ENCODE measurements at places on chromosomes 2 and 18.

DNA sequence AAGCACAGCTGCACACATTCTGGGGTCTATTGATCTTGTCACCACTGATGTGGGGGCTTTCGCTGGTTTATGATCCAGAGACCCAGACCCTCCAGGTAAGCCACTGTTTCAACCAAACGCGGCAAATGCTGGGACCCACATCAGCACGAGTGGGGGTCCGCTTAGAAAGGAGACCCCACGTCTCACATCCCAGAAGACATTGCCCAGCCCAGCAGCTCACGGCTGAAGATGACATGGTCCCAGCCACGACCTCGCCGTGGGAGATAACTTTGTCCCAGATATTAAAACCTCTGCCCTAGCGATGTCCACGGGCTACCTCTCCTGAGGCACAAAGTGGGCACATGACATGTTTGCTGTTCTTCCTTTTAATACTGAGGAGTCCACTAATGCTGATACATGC lies 43.8 kb downstream of the LONRF2 start:
- no peak for DNase-seq

DNA sequence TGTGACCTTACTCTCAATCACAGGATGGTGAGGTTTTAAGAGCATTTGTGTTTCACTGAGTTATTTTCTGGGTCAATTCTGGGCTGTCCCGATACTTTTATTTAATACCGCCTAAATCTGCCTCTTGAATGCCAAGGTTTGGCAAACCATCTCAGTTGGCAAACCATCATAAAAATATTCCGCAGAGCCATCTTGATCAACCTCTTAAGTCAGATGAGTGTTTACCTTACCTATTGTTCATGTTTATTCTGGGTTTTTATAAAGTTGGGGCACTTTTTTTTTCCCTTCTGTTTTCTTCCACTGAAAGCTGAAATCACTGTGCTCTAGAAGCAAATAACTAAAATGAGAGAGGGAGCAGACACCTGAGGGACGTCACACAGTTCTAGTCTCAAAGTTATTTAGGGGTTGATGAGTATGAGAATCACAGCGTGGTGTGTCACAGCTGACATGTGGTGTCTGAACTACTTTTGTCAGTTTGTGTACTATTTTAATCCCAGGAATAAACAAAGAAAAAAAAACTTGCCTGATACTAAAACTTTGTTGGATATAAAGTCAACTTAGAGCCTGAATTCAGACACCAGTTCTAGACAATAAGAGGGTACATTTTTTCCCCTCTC lies 48.6 kb downstream of the ETAA1 start:
- DNase-seq: no peak

DNA sequence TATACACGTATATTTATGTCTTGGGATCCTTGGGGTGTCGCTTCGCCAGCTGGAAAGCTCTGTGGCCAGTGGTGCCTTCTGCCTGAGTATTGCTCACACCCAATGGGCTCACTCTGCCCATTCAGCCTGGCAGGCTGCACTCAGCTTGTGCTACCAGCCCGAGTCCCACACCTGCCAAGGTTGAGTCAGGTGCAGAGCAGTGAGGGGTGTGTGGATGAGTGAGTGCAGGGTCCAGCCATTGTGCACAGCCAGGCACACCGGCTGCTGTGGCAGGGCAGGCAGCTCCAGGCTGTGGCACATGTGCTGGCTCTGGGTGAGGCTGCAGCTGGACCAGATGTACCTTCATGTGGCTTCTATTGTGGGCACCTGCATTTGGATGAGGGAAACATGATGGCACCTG lies 496.9 kb upstream of the LINC00305 start:
- DNase-seq: no peak

DNA sequence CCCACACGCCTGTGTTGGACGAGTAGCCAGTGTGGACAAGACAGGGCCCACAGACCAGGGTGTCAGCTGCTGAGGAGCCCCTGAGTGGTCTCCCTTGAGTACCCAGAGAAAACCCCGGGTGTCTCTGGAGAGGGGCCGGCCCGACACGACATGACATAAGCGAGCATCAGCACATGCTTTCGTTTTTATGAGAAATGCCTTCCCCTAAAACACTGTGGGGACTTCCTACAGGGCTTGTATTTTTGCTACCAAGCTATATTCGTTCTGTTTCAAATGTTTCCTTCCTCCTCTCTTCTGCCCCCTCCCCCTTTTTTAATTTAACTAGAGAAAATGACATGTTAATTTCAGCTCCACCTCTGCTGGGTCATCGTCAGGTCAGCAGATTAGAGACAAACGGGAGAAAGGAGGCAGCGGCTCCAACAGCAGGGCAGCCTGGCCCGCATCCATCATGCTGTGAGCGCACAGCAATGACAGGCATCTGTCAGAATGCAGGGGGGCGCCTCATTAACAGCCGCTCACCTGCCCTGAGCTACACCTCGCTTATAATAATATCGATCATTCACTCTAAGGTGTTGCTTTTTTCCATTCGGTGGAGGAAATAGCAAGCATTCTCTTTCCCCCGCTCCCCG lies 286.2 kb downstream of the ZNF516 start:
- DNase-seq: no peak

DNA sequence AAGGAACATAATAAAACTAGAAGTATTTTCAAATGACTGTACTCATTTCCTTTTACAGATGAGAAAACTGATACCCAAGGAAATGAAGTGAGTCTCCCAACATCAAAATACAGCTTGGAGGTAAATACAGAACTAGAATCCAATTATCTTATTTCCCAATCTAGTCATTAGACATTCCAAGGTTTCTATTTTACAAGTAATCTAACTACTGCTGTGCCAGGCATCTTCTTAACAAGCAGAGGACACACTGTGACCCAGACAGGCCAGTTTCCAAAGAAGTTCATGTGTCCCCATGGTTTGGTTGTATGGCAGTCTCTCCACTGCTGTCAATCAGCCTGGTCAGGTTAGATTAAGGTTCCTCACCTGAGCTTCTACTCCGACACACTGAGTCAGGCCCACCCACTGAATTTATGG lies 143.5 kb downstream of the THADA start:
- DNase-seq: no peak

GRCh38 chr18:5973099-5973498 lies 77.8 kb upstream of the TMEM200C start:
- DNase-seq: no peak

DNA sequence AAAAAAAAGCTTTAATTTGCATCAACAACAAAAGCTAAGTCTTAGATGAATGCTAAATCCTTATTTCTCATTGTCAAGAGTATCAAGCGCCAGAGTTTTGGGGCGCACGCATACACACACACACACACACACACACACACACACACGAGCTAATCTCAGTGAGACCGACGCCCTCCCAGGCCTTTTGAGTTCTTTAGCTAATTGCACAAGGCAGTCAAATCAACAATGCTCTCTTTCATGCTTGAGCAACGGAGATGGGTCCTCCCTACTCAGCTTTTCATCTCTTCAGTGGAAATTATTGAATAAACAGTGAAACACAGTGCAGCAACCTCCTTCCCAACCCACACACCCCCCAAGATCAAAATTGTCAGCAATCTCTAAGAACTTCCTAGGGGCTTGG lies 19.2 kb downstream of the GKN1 start:
- no peak for DNase-seq

DNA sequence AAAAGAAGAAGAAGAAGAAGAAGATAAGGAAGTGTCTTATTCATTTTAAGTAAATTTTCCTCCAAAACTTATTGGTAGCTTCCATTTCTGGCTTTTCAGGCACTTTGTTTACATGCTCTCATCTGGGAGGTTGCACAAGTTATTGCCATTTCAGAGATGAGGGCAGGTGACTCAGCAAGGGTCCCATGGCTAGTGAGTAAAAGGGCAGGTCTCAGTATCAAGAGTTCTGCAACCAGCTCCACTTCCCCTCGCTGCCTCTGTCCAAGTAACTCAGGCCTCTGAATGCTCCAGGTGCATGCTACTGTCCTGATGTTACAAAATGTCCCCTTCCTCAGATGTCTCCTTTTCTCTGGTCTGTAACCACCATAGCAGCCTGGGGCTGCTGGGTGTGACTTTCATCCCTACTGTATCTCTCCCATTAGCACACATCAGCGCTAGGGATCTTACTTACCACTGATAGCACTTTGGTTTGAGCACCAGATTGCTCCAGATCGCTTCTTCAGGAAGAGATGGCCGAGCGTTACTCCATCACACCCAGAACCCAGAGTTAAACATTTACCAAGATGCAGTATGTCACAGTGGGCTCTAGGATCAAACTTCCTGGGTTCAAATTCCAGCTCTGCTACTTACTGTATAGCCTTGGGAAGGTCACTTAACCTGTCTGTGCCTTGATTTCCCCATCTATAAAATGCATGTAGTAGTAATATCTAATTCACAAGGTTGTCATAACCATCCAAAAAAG lies 57.4 kb upstream of the LAPTM4A start:
- DNase-seq: peak; percentile 58

GRCh38 chr2:129113776-129114175 lies 795.1 kb upstream of the HS6ST1 start:
- no peak for DNase-seq

- no peak for DNase-seq
Measured at GRCh38 chr2:234842753-234843152, 109.1 kb upstream of the SH3BP4 start.

DNA sequence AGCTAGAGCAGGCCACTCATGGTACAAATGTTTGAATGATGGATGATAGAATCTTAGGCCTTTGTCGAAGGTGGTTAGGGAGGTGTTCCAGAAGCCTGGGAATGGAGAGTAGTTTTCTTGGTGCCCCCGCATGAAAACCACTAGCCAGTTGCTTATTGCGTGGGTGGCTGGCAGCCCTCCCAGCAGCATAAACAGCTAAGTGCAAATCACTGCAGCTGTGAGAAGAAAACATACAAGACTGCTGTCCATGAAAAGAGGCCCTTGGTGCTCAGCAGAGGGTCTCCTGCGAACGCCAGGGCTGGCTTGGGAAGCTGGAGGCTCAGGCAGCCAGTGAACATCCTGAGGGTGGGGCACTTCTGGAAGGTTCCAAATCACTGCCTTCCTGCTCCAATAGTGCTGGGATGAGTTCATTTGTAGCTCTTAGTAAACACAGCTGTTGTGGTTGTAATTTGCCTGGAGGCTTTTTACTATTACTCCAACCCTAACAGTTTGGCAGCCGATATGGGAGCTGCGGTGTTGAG lies 118.8 kb downstream of the MGAT5 start:
- peak; percentile 28 for DNase-seq

DNA sequence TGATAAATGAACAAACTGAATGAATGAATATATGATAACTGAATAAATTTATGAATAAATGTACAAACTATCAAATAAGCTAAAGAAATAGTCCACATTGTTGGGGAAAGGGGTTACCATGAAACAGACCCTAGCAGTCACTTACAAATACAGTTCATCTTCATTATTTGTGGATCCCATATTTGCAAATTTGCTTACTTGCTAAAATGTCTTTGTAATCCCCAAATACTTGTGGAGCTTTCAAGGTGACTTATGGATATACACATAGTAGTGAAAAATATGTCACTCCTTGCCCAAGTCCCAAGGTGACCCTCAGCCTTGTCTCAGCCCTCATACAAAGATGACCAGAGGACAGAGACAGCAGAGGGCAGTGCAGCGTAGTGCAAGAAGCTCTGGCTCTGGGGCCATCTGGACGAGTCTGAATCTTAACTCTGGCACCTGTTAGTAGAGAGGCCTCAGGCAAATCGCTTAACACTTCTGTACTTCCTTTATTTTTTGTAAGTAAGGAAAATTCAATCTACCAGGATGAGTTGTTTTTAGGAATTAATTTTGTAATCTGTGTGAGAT lies 3.1 kb downstream of the PAIP2B start:
- peak; percentile 71 for DNase-seq

DNA sequence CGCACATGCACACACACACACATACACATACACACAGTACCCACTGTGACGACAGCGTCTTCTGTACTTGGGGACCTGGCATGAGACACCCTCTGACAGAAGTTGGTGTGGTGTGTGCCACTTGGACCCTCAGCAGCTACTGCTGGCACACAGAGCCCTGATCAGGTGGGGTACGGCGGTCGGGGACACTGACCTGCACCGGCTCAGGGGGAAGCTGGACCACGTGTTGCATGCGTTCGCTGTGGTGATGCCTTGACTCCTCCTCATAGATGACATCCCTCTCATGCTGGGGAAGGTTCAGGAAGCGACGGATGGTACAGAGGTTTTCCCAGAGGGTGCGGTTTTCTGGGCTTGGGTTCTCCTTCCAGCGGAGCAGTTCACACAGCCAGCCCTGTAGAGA lies 149.2 kb downstream of the SATB2 start:
- DNase-seq: no peak

- DNase-seq: no peak
Measured at GRCh38 chr18:70453058-70453775, 164.4 kb downstream of the SOCS6 start.

DNA sequence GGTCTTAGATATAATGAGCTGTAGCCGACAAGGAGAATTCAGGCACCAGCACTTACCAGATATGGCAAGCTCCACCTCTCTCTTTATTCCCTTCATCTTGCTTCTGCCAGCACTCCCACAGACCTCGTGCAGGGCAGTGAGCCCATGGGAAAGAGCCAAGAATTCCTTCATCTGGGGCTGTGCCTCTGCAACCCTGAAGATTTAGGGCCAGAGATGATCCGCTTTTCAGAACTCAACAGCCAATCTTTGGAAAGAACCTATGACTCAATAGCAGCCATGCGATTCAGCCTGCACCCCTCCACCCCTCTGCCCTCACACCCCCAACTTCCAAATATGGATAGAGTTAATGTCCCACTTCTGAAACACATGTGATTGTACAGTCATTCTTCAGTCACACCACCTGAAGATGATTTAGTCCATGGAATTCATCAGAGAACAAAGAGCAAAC lies 533.7 kb upstream of the TNP1 start:
- peak; percentile 9 for DNase-seq

GRCh38 chr2:168780669-168781071 lies 21.8 kb upstream of the NOSTRIN start:
- no peak for DNase-seq

- no peak for DNase-seq
Measured at GRCh38 chr2:71606244-71606643, 152.9 kb downstream of the DYSF start.

DNA sequence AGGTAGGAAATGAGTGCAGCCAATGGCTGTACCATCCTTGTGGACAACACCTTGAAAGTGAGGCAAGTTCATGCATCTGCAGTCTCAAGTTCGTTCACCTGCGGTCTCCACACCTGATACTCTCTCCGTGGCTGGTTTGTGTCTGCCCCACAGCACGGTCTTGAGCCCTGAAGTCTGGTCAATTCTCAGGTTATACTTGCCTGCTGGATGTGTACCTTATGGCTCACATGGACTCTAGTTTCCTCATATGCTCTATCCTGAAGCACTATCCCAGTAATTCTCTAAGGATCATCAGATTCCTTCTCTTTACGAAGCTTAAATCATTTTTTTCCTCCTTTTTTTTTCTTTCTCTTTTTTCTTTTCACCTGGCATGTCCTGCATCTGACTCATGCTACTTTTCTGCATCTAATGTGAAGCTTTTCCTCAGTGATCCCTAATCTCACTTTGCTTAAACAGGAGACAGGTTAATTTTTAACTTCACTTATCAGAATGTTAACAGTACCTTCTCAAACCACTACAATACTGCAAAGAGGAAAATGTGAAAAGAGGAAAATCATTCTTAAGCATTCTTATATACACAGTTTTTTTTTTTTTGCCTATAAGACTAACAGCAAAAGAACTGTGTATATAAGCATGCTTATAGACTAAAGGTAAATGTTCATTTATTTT lies 511.2 kb downstream of the SOX11 start:
- DNase-seq: peak; percentile 35

- peak; percentile 91 for DNase-seq
Measured at GRCh38 chr2:72150157-72150860, 2.6 kb upstream of the CYP26B1 start.
